Neural crest cell (in vitro differentiated cells): ENCODE measurements at places on chromosomes 6 and 20. TPM values are rescaled to one million over a fixed set of nuclear protein-coding genes. Genes with fewer than 3 reads are reported as not detected.

CNBD2 gene
- total RNA-seq: 5.6 and 7.4 TPM in 2 replicates

PTK6 gene
- not detected in 2 replicates for total RNA-seq

TPBG gene
- total RNA-seq: 21.4 and 22.5 TPM in 2 replicates

BMP7 gene
- total RNA-seq: 13.8 and 14.5 TPM in 2 replicates

FAM184A gene
- 7.6 and 7.8 TPM in 2 replicates for total RNA-seq

OR2H1 gene
- not detected in 2 replicates for total RNA-seq

- no peak overlapping the region for H3K27ac ChIP-seq
- no peaks in the 10 kb centered on the region for H3K27me3 ChIP-seq
- no peak for DNase-seq
- H3K4me3 ChIP-seq: no peak overlapping the region
- H3K4me1 ChIP-seq: no peaks in the 10 kb centered on the region
- no peaks in the 10 kb centered on the region for H3K36me3 ChIP-seq
Measured at GRCh38 chr6:91506509-91506908, 919.6 kb upstream of the MAP3K7 start.

DNA sequence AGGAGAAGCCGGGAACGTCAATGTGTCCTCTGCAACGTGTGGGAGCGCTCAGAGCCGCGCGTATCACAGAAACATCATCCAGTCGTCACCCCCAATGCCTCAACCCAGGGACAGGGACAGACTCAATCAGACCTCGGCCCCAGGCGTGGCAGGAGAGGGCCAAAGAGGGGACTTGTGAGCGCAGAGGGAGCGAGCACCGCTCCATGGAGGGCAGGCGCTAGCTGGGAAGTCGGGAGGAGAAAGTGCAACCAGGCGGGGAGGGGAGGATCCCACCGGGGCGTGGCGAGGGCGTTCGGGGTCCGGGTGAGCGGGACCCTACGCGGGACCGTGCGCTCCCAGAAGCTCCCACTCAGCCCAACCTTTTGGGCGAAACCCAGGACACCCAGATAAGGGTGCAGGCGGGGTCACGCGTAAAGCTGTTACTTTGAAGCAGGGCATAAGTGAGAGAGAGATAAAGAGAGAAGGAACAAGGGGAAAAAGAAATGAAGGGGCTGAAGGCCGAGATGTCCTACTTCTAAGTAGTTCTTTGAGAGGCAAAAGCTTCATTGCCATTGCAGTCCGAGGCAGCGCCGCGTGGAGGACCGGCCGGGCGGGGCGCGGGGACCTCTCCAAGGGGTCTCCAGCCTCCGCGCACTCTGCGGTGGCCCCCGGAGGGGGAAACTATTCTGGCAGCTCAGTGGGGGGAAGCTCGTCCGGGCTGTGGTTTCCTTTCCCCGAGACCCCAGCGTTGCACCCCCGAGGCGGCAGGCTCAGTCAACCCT lies 862 bp upstream of the SOBP start:
- peaks cover 30% of the 10 kb centered on the region for H3K27me3 ChIP-seq
- DNase-seq: peak; percentile 53
- H3K4me3 ChIP-seq: peak overlapping the region; percentile 100
- peak overlapping the region; percentile 97 for H3K27ac ChIP-seq

- no peaks in the 10 kb centered on the region for H3K4me1 ChIP-seq
- peaks cover 14% of the 10 kb centered on the region for H3K36me3 ChIP-seq
- DNase-seq: no peak
- H3K27ac ChIP-seq: no peak overlapping the region
- H3K27me3 ChIP-seq: no peaks in the 10 kb centered on the region
Measured at GRCh38 chr6:5771759-5772390, 234.8 kb downstream of the NRN1 start.

DNA sequence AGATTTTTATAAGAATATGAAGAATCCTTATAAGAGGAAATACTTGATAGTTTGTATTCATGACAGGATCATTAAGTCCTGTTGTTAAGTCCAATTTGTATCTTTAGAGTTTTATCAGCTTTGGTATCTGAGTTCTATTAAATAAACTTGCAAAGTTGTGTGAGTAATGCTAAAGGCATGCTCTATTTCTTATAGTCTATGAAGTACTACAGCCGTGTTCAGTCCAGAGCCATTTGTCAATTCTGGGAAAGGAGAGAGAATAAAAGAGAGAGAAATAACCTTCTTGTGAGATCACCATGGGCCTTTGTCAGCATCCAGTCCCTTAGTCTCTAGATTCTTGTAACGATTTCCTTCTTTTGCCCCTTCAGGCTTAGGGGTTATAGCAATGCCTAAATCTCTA lies 181.2 kb upstream of the POU3F2 start:
- no peak for DNase-seq
- H3K27ac ChIP-seq: no peak overlapping the region
- no peaks in the 10 kb centered on the region for H3K36me3 ChIP-seq
- no peak overlapping the region for H3K4me3 ChIP-seq

- no peak overlapping the region for H3K4me3 ChIP-seq
- no peak for DNase-seq
- no peak overlapping the region for H3K27ac ChIP-seq
- peaks cover 16% of the 10 kb centered on the region for H3K4me1 ChIP-seq
Measured at GRCh38 chr6:22765015-22765414, 195.6 kb downstream of the HDGFL1 start.

DNA sequence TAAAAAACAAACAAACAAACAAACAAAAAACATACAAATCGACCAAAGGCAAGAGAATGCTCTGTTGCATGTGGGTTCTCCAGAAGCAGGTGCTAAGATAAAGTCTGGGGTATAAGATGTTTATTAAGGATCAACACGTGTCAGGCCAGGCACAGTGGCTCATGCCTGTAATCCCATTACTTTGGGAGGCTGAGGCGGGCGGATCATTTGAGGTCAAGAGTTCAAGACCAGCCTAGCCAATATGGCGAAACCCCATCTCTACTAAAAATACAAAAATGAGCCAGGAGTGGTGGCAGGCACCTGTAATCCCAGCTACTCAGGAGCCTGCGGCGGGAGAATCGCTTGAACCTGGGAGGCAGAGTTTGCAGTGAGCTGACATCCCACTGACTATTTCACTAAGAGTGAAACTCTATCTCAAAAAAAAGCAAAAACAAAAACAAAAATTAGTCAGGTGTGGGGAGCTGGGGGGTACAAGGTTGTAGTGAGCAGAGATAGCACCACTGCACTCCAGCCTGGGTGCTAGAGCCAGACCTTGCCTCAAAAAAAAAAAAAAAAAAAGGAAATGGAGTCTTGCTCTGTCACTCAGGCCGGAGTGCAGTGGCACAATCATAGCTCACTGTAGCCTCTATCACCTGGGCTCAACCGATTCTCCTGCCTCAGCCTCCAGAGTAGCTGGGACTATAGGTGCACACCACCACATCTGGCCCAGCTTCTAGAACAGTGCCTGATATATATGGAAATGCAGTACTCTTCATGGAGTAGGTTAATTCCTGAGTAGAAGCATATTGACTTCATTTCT lies 86.8 kb upstream of the JARID2 start:
- no peak overlapping the region for H3K4me3 ChIP-seq
- H3K36me3 ChIP-seq: no peaks in the 10 kb centered on the region
- H3K4me1 ChIP-seq: no peaks in the 10 kb centered on the region
- no peaks in the 10 kb centered on the region for H3K27me3 ChIP-seq

- H3K4me3 ChIP-seq: peak overlapping the region; percentile 24
- peaks cover 6% of the 10 kb centered on the region for H3K36me3 ChIP-seq
- no peak for DNase-seq
- H3K4me1 ChIP-seq: peaks cover 46% of the 10 kb centered on the region
- no peaks in the 10 kb centered on the region for H3K27me3 ChIP-seq
Measured at GRCh38 chr20:47559141-47559540, 57.5 kb downstream of the NCOA3 start.

DNA sequence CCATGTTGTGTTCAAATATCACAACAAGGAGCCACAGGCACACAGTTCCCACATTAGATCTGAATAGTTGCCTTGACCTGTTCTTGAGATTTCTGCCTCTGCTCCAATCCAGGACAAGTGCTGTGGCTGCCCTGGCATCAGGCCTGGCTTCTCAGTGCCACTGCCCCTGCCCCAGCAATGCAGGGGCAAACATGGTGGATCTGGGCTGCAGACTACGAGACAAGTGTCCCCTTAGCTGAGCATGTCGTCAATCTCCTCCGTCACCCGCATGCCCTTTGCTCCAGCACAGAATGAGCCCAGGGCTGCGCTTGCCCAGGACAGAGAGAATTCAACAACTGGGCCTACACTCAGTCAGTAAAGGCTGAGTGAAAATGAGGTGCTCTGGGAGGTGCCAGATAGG lies 201.6 kb downstream of the SYNDIG1 start:
- H3K4me3 ChIP-seq: no peak overlapping the region
- H3K27ac ChIP-seq: peak overlapping the region; percentile 50
- DNase-seq: no peak
- peaks cover 8% of the 10 kb centered on the region for H3K4me1 ChIP-seq
- no peaks in the 10 kb centered on the region for H3K27me3 ChIP-seq

GRCh38 chr20:33838035-33838864 lies 27.1 kb downstream of the CHMP4B start:
- no peak overlapping the region for H3K27ac ChIP-seq
- H3K36me3 ChIP-seq: peaks cover 7% of the 10 kb centered on the region
- no peak overlapping the region for H3K4me3 ChIP-seq
- peaks cover 52% of the 10 kb centered on the region for H3K4me1 ChIP-seq
- DNase-seq: no peak

DNA sequence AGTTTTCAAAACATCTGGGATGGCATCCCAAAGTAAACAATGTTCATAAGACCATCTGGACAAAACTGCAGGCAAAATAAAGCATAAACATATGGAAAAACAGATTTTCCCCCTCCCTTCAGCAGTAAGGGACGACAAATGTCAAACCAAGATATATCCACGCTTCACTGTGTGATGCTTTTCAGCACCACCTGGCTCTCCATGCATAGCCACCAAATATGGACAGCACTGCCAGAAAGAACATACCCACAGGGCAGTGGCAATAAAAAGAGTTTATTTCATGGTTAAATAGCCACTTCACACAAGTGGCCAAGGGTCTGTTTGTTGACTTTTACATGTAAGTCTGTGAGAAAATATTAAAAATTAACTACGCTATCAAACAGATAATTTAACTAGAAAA lies 23.1 kb downstream of the USP45 start:
- no peak for DNase-seq
- no peaks in the 10 kb centered on the region for H3K27me3 ChIP-seq
- H3K27ac ChIP-seq: no peak overlapping the region
- no peaks in the 10 kb centered on the region for H3K4me1 ChIP-seq
- no peaks in the 10 kb centered on the region for H3K36me3 ChIP-seq
- no peak overlapping the region for H3K4me3 ChIP-seq

DNA sequence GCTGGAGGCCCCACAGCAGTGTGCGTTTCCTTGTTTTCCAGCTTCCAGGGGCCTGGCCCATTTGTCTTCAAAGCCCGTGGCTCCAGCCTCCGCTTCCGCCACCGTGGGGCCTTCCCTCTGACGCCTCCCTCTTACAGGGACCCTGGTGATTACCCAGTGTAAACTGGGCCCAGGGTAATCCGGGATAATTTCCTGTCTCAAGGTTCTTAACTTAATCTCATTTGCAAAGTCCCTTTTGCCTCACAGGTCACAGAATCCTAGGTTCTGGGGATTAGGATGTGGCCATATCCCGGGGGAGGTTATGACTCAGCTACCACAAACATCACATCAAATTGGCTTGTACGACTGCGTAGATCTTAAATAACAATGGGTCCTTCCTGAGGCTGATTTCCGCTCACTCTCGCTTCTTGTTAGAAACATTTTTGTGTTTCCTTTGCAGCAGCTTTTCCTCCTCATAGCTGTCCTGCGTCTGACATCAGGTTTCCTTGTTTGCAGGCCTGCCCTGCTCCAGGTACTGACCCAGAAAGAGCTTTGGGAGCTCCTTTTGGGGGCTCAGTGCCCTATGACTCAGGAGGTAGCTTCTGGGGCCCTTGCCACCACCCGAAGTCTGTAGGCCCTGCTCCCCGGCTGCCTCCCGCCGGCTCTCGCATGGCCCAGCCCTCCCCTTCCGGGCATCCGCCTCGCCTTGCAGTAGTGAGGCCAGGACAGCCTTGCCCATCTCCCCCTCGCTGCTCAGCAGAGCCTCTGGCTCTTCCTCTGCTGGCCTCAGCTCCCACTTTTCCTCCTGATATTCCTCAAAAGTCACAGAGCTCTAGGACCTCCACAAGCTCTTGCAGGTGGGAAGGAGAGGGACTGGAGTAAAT lies 100.5 kb downstream of the ERMARD start:
- no peak overlapping the region for H3K4me3 ChIP-seq
- no peaks in the 10 kb centered on the region for H3K36me3 ChIP-seq
- H3K27me3 ChIP-seq: no peaks in the 10 kb centered on the region

GRCh38 chr6:21636876-21637275 lies 43.3 kb downstream of the SOX4 start:
- no peak for DNase-seq
- no peak overlapping the region for H3K27ac ChIP-seq
- peaks cover 8% of the 10 kb centered on the region for H3K4me1 ChIP-seq
- H3K27me3 ChIP-seq: no peaks in the 10 kb centered on the region
- no peak overlapping the region for H3K4me3 ChIP-seq

DNA sequence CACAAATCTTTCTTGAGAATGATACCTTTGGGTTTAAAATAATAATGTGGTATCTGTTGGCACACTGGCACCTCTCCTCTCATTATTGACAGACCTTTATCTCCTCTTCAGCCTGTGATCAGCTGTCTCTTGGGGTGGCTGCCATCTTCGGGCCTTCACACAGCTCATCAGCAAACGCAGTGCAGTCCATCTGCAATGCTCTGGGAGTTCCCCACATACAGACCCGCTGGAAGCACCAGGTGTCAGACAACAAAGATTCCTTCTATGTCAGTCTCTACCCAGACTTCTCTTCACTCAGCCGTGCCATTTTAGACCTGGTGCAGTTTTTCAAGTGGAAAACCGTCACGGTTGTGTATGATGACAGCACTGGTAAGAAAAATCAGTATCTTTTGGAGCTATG lies 232.8 kb downstream of the GRIK2 start:
- no peaks in the 10 kb centered on the region for H3K4me1 ChIP-seq
- no peaks in the 10 kb centered on the region for H3K27me3 ChIP-seq
- no peak overlapping the region for H3K4me3 ChIP-seq
- no peak overlapping the region for H3K27ac ChIP-seq
- DNase-seq: no peak
- no peaks in the 10 kb centered on the region for H3K36me3 ChIP-seq

GRCh38 chr6:151352410-151353396 lies 38.7 kb downstream of the ZBTB2 start:
- H3K4me3 ChIP-seq: no peak overlapping the region
- H3K27ac ChIP-seq: no peak overlapping the region
- peaks cover 4% of the 10 kb centered on the region for H3K4me1 ChIP-seq
- H3K36me3 ChIP-seq: peaks cover 31% of the 10 kb centered on the region
- H3K27me3 ChIP-seq: no peaks in the 10 kb centered on the region

DNA sequence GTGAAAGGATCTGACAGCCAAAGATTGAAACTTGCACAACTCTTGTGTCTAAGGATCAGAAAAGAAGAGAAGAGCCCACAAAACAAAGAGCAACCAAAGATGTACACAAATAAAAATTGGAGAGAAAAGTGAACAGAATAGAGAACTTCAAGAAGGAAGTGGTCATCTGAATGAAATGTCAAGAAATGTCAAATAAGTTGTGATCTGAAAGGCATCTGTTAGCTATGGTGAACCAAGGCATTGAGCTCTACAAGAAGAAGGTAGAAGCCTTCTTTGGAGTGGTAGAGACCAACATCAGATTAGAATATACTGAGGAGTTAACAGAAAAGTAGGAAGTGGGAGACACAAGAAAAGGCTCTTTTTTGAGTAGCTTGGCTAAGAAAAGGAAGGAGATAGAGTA lies 28.5 kb downstream of the IL17F start:
- no peaks in the 10 kb centered on the region for H3K27me3 ChIP-seq
- DNase-seq: no peak
- no peak overlapping the region for H3K4me3 ChIP-seq
- H3K36me3 ChIP-seq: no peaks in the 10 kb centered on the region
- H3K27ac ChIP-seq: no peak overlapping the region
- no peaks in the 10 kb centered on the region for H3K4me1 ChIP-seq

GRCh38 chr6:121619987-121620740 lies 184.7 kb downstream of the GJA1 start:
- H3K4me3 ChIP-seq: no peak overlapping the region
- H3K27me3 ChIP-seq: no peaks in the 10 kb centered on the region
- H3K27ac ChIP-seq: no peak overlapping the region
